Pancreas (tissue), 10 donors: ENCODE measurements at places on chromosomes 2 and 18.
A peak's percentile ranks its signal among the peaks of the same experiment; 100 is the strongest.

DNA sequence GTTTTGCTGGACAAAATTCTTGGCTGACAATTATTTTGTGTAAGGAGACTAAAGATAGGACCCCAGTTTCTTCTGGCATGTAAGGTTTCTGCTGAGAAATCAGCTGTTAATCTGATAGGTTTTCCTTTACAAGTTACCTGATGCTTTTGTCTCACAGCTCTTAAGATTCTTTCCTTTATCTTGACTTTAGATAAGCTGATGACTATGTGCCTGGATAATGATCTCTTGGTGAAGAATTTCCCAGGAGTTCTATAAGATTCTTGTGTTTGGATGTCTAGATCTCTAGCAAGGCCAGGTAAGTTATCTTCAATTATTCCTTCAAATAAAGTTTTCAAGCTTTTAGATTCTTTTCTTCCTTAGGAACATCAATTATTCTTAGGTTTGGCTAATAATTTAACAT is 534.8 kb upstream of the LRRTM4 start:
- DNase-seq, result no peak

DNA sequence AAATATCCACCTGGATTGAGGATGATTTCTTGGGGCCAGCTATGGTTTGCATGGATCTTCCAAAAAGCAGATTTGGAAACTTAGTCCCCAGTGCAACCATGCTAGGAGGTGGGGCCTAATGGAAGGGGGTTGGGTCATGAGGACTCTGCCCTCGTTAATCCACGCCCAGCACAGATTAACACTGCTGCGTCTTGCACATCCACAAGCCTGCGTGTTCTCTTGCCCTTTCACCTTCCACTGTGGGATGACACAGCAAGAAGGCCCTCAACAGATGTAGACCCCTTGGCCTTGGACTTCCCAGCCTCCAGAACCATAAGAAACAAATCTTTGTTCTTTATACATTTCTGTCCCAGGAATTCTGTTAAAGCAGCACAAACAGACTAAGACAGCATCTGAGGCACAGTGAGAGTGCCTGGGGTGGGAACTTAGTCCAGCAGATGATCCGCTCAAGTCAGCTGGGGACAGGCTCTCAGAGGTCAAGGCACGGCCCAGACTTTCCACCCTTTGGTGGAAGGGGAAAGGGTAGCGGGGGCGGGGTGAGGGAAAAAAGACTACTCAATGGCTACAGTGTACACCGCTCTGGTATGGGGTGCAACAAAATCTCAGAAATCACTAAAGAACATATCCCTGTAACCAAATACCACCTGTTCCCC is 2.4 kb downstream of the RAB17 start:
- DNase-seq, result no peak

GRCh38 chr18:61398961-61399705 is 65.9 kb downstream of the CDH20 start:
- no peak for DNase-seq

DNA sequence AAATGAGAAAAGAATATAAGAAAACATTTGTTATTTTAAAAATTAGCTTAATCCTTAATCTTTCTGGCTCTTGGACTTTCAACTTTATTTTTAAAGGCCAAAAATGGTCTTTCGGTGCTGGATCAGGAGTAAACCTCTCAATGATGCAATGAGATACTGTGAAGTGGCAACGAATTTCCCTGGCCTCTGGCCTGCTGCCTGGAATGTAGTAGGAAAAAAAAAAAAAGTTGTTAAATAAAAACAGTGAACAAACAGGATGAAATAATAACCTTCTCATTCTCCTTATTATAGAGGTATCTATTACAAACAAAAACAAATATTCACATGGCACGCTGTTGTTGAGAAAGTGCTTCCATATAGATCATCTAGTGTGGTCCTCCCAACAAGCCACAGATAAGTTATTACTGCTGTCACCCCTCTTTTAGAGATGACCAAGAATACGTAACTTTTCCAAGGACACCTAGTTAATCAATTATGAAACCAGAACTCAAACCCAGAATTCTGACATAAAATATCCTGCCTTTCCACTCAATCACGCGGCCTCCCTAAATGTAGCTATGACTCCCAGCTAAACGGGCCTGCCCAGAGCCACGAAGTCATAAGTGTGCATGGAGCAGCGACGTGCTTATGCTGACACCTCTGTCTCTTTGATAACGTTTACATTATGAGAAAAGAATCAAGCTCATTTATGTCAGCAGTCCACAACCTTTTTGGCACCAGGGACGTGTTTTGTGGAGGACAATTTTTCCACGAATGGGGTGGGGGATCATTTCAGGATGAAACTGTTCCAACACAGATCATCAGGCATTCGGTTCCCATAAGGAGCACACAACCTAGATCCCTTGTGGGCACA is 170.9 kb downstream of the BCL2 start:
- no peak for DNase-seq

DNA sequence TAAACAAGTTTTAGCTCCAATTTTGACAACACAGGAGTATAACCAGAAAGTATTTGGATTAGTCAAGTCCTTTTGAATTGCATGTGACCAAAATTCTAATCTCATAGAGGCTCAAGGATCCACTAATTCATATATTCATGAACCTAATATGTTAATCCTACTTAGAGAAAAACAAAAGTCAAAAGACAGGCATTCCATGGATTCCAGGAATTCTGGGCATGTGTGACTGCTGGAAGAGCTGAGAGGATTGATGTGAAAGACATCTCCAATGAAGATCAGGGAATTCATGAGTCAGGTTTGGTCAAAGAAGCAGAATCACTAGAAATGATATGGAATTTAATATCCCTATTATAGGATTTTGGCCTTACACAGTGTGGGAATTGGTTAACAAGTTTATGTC is 1494.6 kb upstream of the DDX18 start:
- DNase-seq, result no peak

DNA sequence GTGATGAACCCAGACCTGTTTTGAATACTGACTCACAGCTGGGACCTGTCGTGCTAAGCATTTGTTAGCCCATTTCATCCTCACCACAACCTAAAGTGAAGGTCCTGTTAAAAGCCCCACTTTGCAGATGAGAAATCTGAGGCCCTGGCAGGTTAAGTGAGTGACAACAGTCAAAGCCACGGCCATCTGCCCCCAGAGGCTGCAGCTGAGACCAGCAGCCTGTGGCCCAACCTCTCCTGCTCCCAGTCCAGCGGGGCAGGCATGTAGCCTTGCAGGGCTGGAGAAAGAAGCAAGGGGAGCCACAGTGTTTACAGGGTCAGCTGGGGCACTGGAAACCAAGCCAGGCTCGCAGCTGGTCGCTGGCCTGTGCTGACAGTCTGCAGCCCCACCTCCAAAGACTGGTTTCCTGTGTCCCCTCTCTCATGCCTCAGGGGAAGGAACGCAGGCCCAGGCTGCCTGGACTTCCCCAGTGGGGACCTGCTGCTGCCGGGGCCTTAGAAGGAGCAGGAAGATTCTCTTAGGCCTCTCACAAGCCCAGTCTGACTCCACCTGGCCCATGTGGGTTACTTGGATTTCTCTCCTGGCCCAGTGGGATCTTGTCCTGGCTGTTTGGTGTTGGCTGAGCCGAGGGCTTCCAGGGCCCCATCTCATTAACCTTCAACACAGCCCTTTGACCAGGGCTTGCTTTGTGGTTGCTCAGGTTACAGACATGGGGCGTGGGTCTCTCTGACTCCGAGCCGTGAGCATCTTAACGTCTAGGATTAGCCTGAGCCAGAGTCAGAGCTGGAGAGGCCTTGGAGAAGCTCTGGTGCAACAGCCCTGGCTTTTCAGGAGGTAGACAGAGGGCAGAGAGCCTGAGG is 1.7 kb downstream of the INPP5D start:
- DNase-seq, result no peak

- DNase-seq, result no peak
These were observed 146.4 kb downstream of the CCDC102B start for GRCh38 chr18:68944330-68944729.

- DNase-seq, result no peak
These were observed 121.6 kb downstream of the SP100 start for GRCh38 chr2:230537531-230537976.

GRCh38 chr2:214469728-214470127 is 58.9 kb downstream of the VWC2L start:
- DNase-seq, result no peak

- peak; percentile 30 for DNase-seq
These were observed 300.0 kb upstream of the SMIM21 start for GRCh38 chr18:75727456-75727855.

GRCh38 chr2:19746137-19746600 is 155.6 kb downstream of the TTC32 start:
- no peak for DNase-seq

DNA sequence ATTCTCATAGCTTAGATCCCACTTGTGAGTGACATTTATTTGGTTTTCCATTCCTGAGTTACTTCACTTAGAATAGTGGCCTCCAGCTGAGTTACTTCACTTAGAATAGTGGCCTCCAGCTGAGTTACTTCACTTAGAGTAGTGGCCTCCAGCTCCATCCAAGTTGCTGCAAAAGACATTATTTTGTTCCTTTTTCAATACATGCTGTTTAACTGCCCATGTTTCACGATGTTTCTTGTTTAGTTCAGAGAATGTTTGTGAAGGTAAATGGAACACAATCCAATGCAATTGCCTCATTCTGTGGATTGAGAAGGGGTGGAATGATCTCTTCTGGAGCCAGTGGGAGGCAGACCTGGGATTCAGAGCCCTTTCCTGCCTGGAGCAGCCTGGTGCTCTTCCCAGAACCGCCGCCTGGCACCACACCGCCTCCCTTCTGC is 273.5 kb upstream of the ATP5MC3 start:
- no peak for DNase-seq

- no peak for DNase-seq
These were observed 368.6 kb upstream of the TFPI start for GRCh38 chr2:187922846-187923245.

DNA sequence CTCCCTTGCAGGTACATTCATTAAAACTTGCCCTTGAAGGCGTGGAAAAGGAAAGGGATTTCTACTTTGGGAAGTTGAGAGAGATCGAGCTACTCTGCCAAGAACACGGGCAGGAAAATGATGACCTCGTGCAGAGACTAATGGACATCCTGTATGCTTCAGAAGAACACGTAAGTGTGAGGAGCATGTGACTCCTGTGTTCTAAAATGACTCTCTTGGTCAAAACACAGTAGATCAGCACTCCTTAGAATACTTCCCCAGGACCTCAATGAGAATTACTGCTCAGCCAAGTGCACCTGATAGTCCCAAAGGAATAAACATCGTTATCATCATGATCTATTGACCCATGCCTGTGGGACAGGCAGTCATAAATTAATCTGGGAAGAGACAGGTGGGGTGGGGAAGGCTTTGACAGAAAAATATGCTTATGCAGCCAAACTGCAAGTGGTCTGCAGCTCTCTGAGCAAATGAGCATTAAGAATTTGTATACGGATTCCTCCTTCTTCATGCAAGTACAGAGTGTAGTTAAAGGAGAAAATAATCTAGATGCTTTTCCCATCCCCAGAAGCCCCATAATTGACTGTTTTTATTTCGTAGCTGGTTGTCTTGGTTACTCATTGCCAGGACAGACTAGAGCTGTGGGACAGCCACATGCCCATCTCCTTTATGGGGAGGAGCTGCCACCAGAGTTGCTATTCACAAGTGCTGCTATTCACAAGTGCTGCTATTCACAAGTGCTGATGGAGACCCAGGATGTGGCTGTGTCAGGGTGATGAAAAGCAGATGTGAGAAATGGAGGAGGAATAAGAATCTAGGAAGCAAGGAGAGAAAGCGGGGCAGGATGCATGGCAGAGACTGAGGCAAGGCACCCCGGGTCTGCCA is 91.0 kb downstream of the MAPRE2 start:
- no peak for DNase-seq

GRCh38 chr2:54787270-54787669 is 63.8 kb downstream of the EML6 start:
- no peak for DNase-seq

- no peak for DNase-seq
These were observed 334.9 kb upstream of the THUMPD2 start for GRCh38 chr2:40113997-40114396.

GRCh38 chr2:209988010-209988409 is 14.4 kb upstream of the RPE start:
- DNase-seq, result no peak

GRCh38 chr18:26700728-26701127 is 152.4 kb upstream of the KCTD1 start:
- no peak for DNase-seq

DNA sequence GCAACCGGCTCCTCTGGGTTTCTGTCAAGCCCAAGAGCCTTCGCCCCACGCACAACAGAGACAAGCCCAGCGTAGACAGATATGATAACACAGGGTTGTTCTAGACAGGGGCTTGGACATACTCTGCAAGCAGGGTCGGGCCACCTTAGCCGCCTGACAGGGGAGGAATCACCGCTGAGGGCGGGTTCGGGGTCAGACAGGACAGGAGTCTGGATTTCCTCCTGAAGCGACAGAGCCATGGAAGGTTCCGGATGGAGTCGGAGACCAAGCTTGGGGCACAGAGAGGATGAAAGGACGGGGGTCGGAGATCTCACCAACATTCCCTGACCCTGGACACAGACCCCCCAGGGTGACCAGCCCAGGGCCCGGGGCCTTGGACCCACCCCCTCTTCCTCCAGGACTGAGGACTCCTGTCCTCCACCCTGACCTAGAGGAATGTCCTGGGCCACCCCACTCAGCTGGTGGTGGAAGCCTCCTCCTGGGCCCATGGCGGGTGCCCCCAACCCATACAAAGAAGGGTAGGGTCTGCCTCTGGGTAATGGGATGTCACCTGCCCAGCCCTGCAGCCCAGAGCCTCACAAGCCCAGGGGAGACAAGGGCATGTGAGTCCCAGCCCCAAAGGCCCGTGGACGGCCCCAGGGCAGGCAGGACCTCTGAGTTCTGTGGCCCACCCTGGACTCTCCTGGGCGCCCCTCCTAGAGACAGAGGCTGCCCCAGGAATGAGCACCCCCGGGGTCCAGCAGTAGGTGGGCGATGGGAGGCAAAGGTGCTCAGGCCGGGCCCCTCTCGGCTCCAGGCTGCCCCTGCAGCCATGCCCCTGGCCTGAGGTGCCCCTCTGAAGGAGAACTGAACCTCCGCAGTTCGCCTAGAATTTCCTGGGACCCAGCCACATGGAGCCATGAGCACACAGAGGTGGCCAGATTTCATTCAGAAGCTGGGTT is 44.1 kb upstream of the GPC1 start:
- DNase-seq, result peak; percentile 45

DNA sequence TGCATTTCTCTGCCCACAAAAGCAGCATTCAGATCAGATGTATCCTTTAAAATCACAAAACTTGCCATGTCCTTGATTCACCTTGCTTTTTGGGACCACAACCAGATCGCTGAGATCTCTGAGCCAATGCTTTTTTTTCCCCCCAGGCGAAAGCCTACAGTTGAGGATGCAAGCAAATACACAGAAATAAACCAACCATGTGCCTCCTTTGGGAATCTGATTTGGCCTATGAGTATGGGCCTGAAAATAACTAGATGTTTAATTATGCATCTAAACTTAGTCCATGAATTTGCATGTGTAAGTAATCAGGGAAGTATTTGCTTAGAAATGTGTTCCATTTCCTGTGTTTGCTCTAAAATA is 49.7 kb upstream of the CDC42EP3 start:
- no peak for DNase-seq

GRCh38 chr2:12686708-12687283 is 29.9 kb upstream of the TRIB2 start:
- no peak for DNase-seq

GRCh38 chr18:58051765-58052460 is 7.9 kb downstream of the NEDD4L start:
- no peak for DNase-seq
